ENCODE measurements at places on chromosomes 12 and 14. TPM values are rescaled to one million over a fixed set of nuclear protein-coding genes. Genes with fewer than 3 reads are reported as not detected.

Gene SLC39A2
- polyA plus RNA-seq = not detected

Gene SPX
- not detected for polyA plus RNA-seq

Gene KCNC2
- polyA plus RNA-seq = not detected

Gene IL26
- not detected for polyA plus RNA-seq

Gene POTEG
- polyA plus RNA-seq = not detected

Gene ARF3
- polyA plus RNA-seq = 88.5 TPM

Gene TC2N
- 0.24 TPM for polyA plus RNA-seq

Gene TDRD9
- polyA plus RNA-seq = 11.8 TPM

Gene LYZ
- polyA plus RNA-seq = 46,644 TPM

DNA sequence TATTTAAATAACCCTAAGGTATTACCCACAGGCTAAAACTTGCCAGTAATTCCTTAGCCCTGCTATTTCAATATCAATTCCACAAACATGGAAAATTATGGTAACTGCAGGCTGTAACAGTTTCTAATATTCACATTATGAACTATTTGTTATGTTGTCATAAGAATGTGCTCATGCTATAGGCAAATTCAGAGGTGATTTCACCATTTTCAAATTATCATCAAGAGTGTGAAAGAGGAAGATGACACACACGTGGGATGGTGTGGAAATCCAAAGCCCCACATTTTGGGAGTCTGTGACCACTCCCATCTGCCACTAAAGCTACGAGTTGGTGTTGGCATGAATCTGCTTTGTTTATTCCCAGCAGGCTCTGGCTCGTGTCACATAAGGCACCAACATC, 5.9 kb upstream of the MYO1A start:
- peak; percentile 90 for DNase-seq

DNA sequence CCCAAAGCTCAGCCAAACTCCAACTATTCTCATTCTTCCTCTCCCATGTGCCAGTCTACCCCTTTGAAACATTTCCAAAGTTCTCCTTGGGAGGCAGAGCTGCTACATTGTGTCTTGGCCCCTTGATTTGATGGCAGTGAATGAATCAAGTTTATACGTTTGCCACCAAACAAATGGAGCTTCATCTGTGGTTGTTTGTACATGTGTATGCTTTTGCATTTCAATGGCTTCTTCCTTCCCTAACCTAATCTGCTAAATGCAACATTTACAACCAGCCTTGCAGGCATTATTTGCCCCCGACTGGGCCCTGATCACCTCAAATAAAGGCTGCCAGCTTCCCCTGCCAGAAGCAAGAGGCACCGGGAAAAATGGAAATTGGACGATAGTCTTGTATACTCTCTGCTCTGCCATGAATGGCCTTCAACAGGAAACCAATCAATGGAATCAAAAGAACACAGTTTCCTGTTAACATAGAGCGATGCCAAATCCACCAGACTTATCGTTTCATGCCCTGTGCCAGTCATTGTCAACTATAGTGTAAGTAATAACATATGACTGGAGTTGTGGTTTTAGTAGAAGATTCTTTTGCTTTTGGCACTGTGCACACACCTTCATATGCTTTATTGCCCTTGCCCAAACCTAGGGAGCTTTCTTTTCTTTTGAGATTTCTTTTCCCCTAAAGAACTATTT, 97.8 kb downstream of the TMEM30B start:
- DNase-seq = no peak

DNA sequence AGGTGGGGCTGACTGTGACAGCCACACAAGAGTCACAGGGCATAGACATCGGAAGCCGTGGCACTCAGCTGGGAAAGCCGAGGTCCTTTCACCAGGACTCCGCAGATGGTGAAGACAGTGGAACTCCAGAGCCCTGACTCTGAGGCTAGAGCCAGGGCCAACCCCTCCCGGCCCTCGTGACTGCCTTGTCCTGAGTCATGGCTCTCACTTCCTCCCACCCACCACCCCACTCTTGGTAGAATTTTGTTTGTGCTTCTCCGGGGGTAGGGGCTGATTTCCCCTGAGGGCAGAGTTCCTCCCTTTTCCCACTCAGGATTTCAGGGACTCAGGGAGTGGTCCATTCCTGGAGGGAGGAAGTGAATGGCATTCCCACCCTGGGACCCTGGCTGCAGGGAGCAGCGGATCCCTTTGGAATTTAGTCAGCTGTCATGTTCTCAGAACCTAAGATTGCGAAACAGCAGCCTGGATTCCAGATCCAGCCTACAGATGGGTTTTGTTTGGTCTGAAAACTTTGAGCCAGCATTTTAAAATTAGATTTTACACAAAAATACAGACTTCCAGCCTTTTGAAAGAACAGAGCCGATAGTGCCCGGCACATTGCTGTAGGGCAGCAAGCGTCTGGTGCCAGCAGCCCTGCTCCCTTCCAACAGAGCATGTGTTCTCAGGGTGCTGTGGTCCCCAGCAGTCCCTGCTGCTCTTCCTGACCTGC, 50.7 kb downstream of the TPCN1 start:
- peak; percentile 90 for DNase-seq

DNA sequence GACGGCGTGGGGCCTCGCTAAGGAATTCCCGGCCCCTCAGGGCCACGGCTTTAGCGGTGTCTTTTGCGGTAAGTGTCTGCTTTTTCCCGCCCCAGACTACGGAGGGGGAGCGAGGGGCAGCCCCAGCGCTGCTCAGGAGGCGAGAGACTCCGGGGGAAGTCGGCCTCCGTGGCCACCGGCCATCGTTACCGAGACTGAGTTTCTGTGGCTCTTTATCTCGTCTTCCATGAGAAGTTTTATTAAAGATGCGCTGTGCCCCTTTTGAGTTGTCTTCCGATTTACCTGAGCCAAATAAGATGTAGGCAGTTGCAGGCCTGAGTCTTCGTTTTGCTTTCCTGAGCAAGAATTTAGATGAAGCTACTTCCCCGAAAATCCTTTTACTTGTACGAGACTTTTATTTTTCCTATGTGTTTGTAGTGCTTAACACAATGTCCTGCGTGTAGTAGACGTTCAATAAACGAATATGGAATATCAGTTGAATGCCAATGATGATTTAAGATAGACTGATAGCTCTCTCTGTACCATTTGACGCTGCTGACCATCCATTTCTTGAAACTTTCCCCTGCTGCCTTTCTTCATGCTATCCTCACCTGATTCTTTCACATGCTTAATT, 462 bp downstream of the SRP54 start:
- DNase-seq = peak; percentile 7

- no peak for DNase-seq
Measured at GRCh38 chr12:88638388-88638787, 58.1 kb upstream of the KITLG start.

GRCh38 chr14:54889919-54890318, 12.7 kb downstream of the GCH1 start:
- no peak for DNase-seq

GRCh38 chr12:112971248-112971647, 7.1 kb upstream of the OAS2 start:
- no peak for DNase-seq

GRCh38 chr12:22018860-22019259, 27.2 kb upstream of the CMAS start:
- DNase-seq = no peak

DNA sequence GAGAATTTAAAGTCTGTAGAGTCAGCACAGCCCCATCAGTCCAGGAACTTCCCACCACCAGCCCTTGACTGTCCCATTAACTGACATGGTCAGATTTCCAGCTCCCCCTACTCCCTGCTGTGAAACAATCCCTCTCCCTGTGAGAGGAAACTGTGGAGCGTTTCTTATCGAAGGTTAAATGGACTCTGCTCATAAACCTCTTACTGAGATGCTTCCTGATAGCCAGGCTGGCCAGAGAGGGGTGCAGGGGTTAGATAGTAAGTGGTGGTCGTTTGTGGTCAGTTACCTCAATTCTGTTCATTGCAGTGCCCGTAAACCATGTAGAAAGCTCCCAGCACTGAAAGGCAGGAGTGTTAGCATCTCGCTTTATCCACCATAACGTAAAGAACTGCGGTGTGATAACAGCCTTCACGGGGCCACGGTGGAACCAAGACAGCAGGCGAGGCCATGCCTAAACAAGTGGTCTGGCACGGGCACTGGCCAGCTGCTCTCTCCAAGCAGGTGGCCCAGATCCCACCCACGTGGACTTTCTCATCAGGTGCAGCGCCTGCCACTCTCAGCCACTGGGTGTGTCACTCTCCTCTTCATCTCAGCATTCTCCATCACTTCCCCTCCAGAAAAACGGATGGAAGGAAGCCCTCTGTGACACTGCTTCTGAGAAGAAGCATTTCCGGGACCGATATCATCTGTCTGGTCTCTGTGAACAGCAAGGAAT, 102.2 kb downstream of the FBXL14 start:
- no peak for DNase-seq

GRCh38 chr14:58663494-58664111, 25.8 kb downstream of the DACT1 start:
- no peak for DNase-seq

GRCh38 chr14:89566644-89567415, 149.8 kb upstream of the FOXN3 start:
- DNase-seq = peak; percentile 35

GRCh38 chr12:5996459-5996858, 51.4 kb upstream of the ANO2 start:
- DNase-seq = no peak

DNA sequence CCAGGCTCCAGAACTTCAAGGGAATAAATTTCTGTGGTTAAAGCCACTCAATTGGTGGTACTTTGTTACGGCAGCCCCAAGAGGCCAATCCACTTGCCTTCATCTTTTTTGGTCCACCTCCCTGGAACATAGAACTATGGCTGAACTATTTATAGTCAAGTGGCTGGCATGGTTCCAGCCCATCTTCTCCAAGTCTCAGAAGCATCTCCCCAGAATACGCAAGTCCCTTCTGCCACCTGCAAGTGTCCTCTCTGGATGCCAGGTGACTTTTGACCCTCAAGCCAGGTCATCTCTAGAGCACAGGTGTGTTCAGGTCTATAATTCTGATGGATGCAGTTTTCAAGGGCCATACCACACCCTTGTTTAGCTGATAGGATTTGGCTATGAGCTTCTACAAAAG, 371.5 kb downstream of the AACS start:
- DNase-seq = no peak

GRCh38 chr14:75648066-75648838, 12.4 kb downstream of the ERG28 start:
- DNase-seq = no peak

GRCh38 chr14:55706893-55707292, 126.9 kb downstream of the KTN1 start:
- no peak for DNase-seq

DNA sequence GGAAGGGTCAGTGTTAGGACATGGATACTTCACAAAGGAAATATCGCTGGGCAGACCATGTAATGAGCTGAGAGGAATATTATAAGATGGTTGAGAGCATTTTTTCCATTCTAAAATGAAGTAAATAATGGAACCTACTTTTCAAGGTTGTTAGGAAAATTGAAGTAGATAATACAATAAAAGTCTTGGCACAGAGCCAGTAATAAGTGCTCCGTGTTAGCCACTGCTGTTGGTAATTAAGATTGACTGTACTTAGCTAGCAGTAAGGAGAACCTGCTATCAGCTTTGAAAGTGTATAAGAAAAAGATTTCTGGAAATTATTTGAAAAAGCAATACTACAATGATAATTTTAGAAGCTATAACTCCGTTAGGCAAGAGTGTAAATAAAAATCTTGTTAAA, 77.6 kb downstream of the SCAF11 start:
- DNase-seq = no peak

DNA sequence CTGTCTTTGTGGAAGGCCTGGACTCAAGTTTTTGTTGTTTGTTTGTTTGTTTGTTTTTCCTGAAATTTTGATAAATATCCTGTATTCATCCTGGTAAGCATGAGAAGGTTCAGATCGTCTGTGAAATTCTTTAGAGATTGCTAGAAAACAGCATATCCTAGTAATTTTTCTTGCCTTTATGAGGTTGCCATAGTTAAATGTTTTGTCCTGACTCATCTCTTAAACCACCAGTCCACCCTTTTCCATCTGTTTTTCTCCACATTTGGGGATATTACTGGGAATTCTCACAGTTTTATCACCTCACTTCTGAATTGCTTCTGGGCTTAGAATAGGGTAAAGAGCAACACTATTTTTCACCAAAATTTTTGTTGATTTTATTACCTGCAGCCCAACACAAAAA, 248.3 kb downstream of the FBXL14 start:
- DNase-seq = no peak
